Fibroblast of mammary gland (primary cell): ENCODE measurements at places on chromosomes 2 and 18.
A peak's percentile ranks its signal among the peaks of the same experiment; 100 is the strongest.

- peak; percentile 14 for DNase-seq
Observed at GRCh38 chr18:36127836-36128529, 1.2 kb downstream of the SLC39A6 start.

GRCh38 chr2:119106301-119106897 lies 52.2 kb downstream of the C1QL2 start:
- peak; percentile 42 for DNase-seq

DNA sequence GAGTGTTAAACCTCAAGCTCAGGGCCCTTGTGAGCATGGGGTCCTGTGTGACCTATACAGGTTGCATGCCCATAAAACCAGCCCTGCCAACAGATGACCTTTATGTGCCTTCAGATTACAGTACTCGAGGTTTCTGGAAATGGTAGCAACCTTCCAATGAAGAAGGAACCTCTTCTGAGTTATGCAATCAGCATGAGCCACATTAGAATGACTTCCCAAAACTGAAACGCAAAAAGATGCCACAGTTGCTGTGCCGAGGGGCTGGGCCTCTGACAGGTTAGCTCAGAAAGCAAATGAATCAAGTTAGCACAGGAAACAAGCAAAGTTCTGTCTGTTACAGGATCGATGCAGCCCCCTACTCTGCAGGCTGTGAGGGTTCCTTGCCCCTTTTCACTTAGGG lies 37.7 kb downstream of the TGFA start:
- DNase-seq = no peak

DNA sequence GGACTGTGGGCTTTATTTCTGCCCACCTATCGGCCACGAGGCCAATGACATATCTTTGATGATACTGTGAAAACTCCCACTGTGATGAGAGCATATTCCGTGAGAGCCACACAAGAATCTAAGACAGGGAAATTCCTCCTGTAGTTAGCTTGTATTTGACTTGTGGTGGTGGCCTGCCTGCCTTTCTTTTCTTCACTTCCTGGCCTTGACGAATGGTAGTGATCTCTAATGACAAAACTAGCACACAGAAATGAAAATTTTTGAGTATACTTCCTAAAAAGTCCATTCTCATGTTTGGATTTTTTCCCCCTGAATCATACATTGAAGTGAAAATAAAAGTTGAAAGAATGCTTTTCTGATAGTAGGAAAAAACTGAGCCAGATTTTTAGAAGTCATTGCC lies 94.4 kb downstream of the MGAT5 start:
- DNase-seq = peak; percentile 6

DNA sequence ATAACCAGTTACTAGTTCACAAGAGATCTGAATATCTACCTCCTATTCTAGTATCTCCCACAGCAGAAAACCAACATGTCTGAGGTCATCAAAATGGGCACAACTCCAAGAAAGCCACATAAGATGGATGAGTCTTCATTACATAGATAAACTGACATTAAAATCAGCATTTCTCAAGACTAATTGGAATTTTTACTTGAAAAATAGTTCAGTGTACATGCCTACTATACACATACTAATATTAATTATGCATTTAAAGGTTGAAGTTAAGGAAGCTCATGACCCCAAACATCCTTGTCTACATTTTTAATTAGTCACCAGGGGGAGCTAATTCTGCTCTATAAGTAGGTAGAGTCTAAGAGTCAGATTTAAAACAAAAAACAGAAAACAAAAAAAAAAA lies 41.9 kb downstream of the ZNF521 start:
- DNase-seq = peak; percentile 89

DNA sequence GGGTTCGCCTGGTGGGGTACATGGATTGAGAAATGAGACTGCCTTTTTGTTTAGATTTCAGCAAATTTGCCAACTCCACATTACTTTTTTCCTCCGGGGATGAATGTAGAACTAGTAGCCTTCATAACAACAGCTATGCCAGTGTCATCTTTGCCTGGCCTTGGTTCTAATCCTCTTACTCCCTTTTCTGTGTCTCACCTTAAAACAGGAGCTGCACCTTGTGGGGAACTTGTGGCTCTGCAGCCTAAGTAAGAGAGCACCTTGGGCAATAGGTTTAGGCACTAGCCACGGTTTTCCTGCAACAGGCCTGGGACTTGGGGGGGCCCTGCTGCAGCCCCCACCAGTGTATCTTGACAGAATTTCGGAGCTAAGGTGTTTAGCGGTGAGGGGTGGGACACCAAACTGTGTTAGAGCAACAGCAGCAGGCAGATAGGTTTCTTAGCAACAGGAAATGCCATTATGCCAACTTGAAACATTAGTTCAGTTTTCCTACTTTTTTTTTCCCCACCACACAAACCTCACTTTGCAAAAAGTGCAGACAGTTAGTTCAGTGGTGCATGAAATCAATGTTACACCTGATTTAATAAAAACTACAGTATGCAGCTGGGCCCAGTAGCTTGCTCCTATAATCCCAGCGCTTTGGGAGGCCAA lies 173.7 kb downstream of the PRKCE start:
- DNase-seq = no peak

- no peak for DNase-seq
Observed at GRCh38 chr2:773256-774160, 96.3 kb upstream of the TMEM18 start.

- DNase-seq = no peak
Observed at GRCh38 chr2:190789074-190790004, 91.3 kb upstream of the GLS start.

DNA sequence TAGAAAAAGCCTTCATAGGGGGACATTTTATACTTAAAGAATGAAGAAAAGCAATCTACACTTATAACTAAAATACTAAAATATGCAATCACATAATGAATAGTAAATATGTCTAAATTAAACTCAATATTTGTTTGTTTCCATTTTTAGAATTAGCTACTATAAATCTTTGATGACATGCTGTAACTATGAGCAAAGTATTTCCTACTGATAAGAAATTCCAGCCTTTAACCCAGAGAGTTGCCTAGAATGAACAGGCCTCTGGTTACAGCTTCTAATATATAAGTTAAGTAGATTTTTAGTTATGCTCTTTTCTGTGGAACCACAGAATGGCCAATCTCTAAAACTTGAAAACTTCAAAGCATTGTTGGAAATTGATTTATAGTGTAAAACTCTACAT lies 1465.6 kb upstream of the ZEB2 start:
- DNase-seq = no peak

- no peak for DNase-seq
Observed at GRCh38 chr2:182018218-182018617, 32.6 kb downstream of the PPP1R1C start.

DNA sequence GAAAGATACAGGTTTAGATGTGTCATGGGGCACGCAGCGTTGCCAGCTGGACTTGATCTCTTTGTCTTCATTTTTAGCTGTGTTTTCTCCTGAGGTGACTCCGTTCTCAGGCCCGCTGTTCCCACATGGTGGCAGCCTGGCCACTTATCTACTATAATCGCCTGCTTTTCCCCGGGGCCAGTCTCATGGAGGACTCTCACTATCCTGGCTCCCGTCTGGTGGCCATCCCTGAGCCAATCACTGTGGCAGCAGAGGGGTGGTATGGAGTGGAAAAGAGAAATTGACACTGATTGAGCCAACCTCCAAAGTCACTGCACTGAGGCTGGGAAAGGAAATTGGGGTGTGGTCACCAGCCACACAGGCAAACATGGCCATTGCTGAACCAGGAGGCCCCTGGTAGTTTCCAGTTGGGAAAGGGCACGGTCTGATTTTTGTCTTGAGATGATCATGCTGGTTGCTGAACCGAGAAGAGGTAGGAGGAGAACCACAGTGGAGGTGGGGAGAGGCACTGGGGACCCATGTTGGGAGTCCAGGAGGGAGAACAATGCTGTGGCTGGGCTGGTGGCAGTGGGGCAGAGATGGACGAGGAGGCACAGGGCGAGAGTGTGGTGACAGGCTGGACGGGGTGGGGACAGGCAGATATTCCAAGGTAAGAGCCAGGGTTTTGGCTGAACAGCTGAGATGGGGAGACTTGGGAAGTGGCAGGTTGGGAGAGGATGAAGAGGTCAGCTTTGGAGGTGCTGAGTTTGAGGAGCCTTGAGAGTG lies 45.6 kb downstream of the KCNIP3 start:
- DNase-seq = no peak

- no peak for DNase-seq
Observed at GRCh38 chr2:33967103-33967502, 368.0 kb upstream of the FAM98A start.

DNA sequence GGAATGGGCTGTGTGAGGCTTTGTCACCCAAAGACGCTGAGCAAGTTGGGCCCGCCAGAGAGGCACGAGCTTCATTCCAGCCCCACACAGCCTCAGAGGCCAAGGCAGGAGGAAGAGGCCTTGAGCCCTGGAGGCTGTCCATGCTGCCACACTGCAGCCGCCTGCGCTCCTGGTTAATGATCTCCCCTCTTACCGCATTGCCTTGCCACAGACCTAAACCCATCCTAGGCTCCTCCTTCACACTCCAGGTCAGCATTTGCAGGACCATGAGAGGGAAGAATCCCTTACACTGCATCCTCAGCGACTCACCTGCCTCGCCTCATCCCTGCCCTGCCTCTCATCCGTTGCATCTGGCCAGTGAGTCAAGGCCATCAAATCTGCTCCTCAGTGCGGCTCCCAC lies 24.6 kb downstream of the KIF3C start:
- no peak for DNase-seq

GRCh38 chr2:160388464-160389263 lies 104.9 kb downstream of the RBMS1 start:
- DNase-seq = peak; percentile 87

- no peak for DNase-seq
Observed at GRCh38 chr2:29655391-29656086, 265.8 kb downstream of the ALK start.

DNA sequence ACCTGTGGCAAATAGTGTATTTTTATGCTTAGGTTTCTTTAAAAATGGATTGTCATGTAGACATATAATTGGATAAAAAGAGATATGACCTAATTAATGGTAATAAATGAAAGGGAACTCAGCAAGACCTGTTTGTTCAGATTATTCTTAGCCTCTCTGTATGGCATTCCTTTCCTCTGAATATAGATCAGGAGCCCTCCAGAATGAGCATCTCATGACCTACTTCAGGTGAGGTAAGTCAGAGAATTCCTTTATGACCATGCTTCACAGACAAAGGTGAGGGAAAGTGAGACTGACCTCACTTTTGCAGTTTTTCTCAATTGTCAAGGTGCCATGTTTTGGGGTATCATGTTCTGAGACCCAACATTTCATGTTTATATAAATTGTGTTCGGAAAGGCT lies 1744.3 kb upstream of the PIK3C3 start:
- DNase-seq = no peak

DNA sequence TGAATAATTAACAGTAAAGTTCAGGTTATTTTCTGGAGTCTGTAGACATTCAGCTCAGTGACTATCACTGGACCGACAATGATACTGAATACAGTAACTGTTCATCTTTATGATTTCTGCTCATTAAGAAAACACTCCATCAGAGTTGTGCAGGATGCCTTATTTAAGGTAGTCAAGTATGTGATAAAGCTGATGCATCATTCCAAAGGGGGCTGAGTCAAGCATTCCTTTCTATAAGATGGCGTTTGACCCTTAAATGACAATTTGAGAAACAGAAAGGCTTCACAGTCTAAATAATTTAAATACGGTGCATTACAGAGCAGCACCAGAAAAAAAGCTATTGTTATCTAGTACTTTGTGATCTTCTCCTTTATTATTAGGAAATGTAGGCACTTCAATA lies 131.1 kb downstream of the CDH2 start:
- DNase-seq = no peak

DNA sequence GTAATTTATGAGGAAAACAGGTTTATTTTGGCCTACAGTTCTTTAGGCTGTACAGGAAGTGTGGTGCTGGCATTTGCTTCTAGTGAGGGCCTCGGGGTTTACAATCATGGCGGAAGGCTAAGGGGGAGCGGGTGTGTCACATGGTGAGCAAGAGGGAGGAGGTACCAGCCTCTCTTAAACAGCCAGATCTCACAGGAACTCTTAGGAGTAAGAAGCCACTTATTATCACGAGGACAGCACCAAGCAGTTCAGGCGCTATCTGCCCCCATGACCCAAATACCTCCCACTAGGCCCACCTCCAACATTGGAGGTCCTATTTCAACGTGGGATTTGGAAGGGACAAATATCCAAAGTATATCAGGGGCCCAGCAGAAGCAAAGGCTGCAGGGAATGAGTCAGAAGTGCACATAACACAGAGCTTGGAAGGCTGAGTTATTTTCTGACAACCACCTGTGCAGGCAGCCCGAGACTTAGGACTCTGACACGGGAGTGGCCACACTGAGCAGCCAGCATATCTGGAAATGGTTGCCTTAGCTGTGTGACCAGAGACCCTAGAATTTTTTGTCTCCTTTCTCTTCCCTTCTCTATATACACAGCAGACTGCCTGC lies 170.9 kb downstream of the PRPF40A start:
- DNase-seq = no peak

DNA sequence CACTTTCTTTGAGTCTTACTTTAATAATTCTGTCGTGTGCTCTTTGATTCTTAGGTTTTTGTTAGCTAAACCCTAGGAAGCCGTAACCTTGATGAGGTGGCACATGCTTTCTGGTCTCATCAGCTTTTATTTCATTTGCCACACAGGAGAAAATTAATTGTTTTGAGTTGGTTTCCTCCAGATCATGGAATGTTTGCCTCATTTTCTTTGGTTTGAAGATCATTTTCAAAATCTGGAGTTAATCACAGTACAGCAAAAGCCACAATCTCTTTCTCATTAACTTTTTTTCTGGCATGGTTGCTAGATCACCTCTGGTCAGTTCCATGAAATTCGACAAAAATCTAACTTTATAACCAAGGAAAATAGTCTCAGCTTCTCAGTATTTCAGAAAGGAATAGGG lies 182.9 kb downstream of the MYO1B start:
- no peak for DNase-seq

DNA sequence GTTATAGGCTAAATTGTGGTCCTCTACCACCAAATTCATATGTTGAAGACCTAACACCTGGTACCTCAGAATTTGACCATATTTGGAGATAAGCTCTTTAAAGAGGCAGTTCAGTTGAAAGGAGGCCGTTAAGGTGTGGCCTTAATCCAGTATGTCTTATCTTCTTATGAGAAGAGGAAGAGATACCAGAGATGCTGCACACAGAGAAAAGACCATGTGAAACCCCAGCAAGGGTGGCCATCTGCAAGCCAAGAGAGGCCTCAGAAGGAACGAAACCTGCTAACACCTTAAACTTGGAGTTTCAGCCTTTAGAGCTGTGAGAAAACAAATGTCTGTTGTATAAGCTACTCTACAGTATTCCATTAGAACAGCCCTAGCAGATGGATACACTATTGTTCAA lies 528.1 kb upstream of the DCC start:
- no peak for DNase-seq

- DNase-seq = no peak
Observed at GRCh38 chr18:25647404-25647803, 295.4 kb upstream of the ZNF521 start.

GRCh38 chr2:11542275-11542819 lies 8.5 kb downstream of the GREB1 start:
- no peak for DNase-seq
